Stimulated activated CD8-positive, alpha-beta memory T cell treated with anti-CD3 and anti-CD28 coated beads, Interleukin-4, amount 100 ng/mL, for 1 hour (primary cell): ENCODE measurements at places on chromosomes 5 and 9.

DNA sequence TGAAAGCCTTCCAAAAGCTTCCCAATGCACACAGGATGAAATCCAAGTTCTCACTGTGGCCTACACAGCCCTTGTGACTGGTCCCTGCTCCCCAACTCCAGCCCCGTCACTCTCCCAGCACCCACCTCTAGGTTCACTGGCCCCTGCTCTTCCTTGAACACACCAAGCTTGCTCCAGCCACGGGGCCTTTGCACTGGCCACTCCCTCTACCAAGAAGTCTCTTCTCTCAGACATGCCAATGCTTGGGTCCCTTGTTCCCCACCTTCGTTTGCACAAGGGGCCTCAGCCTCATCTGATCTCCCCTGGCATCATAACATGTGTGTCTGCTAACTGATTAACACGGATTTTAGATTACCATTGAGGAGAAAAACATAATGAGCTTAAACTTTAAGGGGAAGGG lies 56.0 kb downstream of the ROR2 start:
- DNase-seq = no peak

DNA sequence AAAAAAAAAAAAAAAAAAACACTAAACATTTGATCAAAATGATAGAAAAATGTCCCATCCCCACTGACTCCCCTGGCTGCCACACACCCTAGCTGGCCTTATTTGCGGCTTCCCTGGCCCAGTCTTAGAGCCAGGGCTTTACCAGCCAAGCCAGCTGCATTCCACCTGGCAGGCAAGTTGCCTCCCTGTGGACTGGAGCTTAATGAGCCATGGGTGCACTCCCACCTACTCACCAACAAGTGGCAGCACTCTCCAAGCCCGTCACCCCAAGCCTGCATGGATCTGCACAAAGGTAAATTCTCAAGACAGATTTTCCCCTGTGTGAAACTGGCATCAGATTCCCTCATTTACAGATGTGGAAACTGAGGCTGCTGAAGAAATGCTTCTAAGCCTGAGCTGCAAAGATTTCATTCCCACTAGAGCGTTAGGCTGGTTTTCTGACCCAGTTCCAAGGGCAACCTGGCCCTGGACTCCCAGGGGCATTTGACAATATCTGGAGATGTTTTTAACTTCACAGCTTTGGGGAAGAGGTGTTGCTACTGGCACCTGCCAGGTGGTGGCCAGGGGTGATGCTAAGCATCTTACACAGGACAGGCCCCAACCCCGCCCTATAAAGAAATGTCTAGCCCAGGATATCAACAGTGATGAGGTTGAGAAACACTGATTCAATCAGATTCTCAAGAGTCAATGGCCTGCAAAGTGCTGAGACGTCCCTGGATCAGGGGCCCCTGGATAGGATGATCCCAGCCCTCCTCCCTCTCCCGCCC lies 21.9 kb upstream of the VDAC1 start:
- DNase-seq = no peak

GRCh38 chr5:147346006-147346561 lies 111.3 kb downstream of the STK32A start:
- no peak for DNase-seq

DNA sequence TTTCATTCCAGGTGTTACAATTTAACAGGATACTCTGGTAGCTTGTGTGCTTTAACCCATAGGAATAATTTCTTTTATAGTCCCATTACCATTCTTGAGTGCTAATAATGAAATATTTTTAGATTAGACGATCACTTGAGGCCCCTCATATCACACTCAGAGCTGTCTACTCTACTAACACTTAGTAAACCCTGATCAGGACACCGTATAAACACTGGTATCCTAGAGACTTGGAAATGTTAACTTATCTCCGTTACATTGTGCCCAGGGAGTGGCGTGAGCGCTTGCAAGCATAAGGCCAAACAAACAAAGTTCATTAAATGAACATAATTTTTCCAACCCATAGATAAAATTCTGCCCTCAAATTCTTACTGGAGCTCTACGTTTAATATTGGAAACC lies 42.2 kb upstream of the RFX3 start:
- no peak for DNase-seq

DNA sequence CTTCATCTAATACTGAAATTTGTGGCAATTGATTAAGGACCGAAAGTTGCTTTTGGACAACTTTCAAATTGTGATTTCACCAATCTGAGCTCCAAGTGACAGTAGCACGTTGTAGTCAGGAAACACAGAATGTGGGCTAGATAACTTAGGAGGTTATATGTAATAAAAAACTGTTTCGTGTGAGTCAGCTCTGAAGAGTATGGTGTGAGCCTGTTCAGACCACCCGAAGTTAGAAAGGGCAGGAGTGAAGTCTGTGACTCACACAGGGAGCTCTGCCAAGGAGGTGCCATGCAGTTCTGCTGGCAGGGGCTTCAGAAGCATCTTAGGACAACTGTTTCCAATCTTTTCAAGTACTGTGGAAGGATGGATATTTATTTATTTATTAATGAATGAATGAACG lies 16.4 kb upstream of the ZBTB34 start:
- DNase-seq = no peak
